Body of pancreas (tissue), 4 donors: ENCODE measurements at places on chromosomes 5 and 9. TPM values are rescaled to one million over a fixed set of nuclear protein-coding genes. Genes with fewer than 3 reads are reported as not detected.

KCNN2 gene
- total RNA-seq = 4.6 TPM

DNA sequence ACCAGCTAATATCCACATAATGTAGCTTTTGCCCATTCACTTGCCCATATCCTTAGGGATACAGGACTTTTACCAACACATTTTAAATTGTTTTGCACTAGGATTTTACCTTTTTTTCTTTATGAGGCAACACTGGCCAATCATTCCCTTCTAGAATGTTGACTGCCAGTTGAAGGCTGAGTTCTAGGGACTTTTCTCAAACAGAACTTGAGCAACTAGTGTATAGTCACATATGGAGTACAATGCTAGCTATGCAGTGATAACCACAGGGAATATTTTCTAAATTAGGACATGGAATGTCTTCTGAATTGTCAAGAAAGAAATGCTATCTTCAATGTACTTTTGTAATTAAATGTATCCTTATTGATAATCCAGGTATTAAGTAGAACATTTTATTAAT, 133.6 kb downstream of the OXCT1 start:
- no peaks in the 10 kb centered on the region for H3K27me3 ChIP-seq
- H3K27ac ChIP-seq = no peak overlapping the region
- no peak for DNase-seq

GRCh38 chr9:14156046-14156445, 157.9 kb downstream of the NFIB start:
- H3K4me3 ChIP-seq = no peak overlapping the region
- H3K4me1 ChIP-seq = peaks cover 15% of the 10 kb centered on the region

DNA sequence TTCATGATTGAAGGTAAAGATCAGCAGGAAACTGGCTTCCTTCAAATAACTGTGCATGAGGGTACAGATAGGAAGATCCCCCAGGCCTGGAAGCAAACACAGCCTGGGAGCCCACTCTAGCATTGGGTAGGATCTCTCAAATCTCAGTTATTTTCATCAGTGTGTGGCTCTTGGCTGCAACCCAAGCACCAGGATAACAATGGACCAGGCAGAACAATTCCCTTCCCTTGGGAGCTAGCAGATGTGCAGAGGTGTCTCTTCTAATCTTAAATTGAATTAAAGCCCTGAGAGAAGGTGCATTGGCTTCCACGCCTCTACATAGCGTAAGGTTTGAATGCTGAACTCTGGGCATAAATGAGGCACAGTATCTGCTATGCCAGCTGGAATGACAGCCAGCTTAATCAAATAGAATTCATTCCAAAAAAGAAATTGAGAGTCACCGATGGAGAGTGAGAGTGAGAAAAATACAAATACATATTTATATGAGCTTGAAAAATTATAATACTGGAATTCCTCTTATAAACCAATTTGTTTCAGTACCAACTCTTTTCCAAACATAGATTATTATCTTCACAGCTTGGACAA, 957.3 kb downstream of the CDH12 start:
- H3K27me3 ChIP-seq = no peaks in the 10 kb centered on the region
- H3K27ac ChIP-seq = no peak overlapping the region
- no peaks in the 10 kb centered on the region for H3K36me3 ChIP-seq
- H3K4me3 ChIP-seq = no peak overlapping the region

- no peak for DNase-seq
- no peaks in the 10 kb centered on the region for H3K27me3 ChIP-seq
- H3K36me3 ChIP-seq = no peaks in the 10 kb centered on the region
- no peak overlapping the region for H3K4me3 ChIP-seq
Measured at GRCh38 chr5:170144286-170145023, 38.8 kb downstream of the FOXI1 start.
